CD14-positive monocyte (primary cell): ENCODE measurements at places on chromosomes 11 and 22.

- DNase-seq, result no peak
Measured at GRCh38 chr11:134622458-134622857, 210.4 kb upstream of the B3GAT1 start.

DNA sequence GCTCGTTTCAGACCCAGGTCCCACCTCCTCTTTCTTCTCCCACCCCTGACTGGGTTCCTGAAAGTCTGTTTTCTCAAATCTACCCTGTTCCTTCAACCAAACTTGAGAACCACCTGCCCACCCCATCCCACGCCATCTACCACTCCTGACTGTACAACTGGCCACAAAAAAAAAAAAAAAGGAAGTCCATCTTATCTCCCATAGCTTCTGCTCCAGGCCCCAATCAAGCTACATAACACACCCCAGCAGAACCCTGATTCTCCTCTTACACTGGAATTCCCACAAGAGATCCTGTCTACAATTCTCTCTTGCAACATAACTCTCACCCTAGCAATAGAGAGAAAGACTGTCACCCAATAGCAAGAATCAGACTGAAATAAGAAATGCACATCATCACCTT lies 39.2 kb upstream of the CHST1 start:
- DNase-seq, result no peak

DNA sequence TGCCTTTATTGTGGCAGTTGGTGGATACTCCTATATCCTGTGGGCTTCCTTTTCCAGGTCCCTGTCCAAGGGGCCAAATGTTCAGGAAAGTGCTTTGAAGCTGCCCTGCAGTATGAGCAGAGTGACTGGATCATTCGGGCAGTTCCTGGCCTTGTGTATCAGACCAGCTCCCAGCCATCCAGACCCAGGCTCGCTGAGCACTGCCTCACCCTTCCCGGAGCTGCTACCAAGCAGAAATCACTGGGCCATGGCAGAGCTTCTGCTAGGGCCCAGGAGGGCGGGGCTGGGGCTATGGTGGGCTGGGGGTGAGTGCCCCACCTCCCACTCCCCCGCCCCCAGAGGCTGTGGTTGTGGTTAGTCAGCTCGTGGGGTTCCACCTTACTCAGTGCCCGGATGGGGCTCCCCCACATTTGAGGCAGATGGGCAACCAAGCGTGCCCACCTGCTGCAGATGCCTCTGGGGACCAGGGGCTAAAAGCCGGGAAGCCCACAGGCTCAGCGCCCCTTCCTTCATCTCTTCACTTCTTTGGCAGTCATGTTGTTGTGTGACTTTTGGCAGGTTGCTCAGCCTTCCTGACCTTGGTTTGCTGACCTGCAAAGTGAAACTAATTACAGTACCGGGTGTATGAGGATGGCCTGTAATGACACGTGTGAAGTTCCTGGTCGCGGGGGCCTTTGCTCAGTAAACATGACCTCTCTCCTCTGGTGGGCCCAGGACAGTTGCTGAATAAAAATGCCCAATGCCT lies 2.1 kb upstream of the LRRC32 start:
- no peak for DNase-seq

DNA sequence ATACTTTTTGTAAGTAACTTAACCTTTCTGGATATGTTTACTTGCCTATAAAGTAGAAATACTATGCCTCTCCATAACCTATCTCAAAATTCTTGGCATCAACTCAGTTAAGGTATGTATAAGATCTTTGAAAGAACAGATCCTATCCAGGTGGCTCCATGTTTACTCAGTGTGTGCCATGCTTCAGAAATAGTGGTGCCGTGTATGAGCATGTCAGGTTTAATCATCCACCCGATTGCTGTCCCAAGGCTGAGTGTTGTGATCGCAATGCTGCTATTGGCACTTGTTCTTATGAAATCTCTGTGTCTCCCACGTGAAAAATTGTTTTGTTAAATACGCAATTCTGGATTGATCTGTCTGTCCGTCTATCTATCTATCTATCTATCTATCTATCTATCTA lies 85.9 kb upstream of the SNX19 start:
- DNase-seq, result no peak

- DNase-seq, result no peak
Measured at GRCh38 chr11:112320668-112321067, 60.0 kb upstream of the PLET1 start.

- DNase-seq, result no peak
Measured at GRCh38 chr11:67138922-67139321, 19.9 kb downstream of the KDM2A start.

GRCh38 chr11:15810082-15810481 lies 546.3 kb downstream of the SOX6 start:
- no peak for DNase-seq

GRCh38 chr11:117524468-117525183 lies 197.0 kb downstream of the CEP164 start:
- DNase-seq, result no peak

- DNase-seq, result peak; percentile 39
Measured at GRCh38 chr11:57458410-57459163, 1.7 kb upstream of the RTN4RL2 start.

DNA sequence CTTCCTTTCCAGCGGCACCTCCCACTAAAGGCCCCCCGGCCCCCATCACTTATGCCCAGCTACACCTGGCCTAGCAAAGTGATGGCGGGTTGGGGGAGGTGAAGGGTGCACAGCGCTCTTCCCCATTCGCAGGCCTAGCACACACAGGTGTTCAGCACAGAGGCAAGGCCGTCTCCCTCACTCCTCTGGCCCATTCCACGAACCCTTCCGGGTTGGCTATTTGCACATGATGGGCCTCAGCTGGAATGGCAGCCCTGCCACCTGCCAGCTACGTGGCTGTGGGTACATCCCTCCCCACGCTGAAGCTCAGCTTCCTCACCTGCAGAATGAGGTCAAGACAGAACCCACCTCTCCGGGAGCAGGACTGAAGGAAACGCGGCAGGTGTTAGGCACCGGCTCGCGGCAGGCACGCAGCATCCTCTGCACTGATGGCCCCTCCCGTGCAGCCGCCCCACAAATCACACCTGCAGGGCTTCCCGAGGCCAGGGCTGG lies 4.8 kb downstream of the KIAA0930 start:
- DNase-seq, result no peak

- no peak for DNase-seq
Measured at GRCh38 chr11:5923794-5924193, 18.3 kb upstream of the OR56A3 start.

DNA sequence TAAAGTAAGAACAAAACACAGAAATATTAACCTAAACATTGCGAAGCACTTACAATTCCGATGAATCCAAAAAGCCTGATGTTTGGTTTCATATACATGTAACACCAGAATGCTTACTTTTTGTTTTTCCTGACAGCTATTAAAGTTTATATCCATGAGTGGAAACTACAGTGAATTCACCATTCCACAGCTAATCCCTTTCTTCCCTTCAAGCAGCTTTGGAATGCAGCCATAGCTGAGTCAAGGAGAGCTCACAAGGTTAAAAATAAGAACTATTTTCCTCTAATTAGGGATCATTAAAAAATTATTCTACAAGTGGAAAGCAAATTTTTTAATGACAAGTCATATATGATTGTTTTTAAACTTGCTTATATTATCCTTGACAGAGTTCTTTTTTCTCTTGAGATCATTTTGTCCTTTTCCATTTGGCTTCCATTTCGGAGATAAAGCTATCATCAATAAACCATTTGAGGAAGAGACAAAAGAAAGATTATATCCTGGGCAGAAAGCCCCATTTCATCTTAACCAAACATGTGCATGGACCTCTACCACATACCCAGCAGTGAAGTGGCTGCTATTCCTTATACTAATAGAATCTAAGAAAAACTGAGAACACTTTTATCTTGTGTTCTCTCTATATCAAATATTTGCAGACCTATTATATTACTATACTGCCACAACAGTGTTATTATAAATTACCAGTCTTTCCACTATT lies 19.7 kb upstream of the FIBIN start:
- no peak for DNase-seq

GRCh38 chr22:50276143-50276542 lies 6.0 kb upstream of the MAPK11 start:
- peak; percentile 66 for DNase-seq
